ENCODE measurements at places on chromosomes 3 and 15. TPM values are rescaled to one million over a fixed set of nuclear protein-coding genes. Genes with fewer than 3 reads are reported as not detected.

The LYZL4 gene
- not detected for total RNA-seq

The CHRNA3 gene
- total RNA-seq, result not detected

The ARL14 gene
- not detected for total RNA-seq

The LRRC58 gene
- total RNA-seq, result 38.7 TPM

The NR1D2 gene
- 44.4 TPM for total RNA-seq

The FAM174B gene
- 8.5 TPM for total RNA-seq

Measured in spleen (tissue), 13 donors.